Stimulated activated CD4-positive, alpha-beta T cell treated with anti-CD3 and anti-CD28 coated beads, Interleukin-4, amount 100 ng/mL, for 4 hours (primary cell): ENCODE measurements at places on chromosomes 3 and 15.

DNA sequence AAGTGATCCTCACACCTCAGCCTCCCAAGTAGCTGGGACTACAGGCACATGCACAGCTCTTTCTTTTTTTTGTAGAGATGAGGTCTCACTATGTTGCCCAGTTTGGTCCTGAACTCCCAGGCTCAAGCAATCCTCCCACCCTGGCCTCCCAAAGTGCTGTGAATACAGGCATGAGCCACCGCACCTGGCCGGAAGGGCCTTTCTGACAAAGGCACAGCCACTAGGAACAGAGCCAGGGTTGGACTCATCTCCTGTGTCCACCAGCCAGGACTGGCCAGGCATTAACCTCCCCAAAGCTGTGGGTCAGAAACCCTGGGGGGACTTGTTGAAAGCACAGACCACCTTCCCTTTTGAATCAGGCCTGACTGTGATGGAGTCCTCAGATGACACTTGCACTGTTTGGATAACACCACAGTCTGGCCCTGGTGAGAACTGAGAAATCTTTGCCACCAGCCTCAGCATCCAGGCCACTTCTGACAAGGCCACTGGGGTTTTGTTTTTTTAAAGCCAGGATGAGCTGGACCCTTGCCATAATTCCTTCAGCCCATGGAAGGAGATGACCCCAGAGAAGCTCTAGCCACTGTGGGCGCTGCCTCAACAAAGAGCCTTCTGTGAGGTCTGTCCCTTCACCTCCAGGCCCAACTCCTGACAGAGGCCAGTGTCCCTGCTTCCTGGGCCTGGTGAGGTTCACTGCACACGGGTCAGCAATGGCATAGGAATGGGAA lies 4.8 kb downstream of the TKT start:
- no peak for DNase-seq

DNA sequence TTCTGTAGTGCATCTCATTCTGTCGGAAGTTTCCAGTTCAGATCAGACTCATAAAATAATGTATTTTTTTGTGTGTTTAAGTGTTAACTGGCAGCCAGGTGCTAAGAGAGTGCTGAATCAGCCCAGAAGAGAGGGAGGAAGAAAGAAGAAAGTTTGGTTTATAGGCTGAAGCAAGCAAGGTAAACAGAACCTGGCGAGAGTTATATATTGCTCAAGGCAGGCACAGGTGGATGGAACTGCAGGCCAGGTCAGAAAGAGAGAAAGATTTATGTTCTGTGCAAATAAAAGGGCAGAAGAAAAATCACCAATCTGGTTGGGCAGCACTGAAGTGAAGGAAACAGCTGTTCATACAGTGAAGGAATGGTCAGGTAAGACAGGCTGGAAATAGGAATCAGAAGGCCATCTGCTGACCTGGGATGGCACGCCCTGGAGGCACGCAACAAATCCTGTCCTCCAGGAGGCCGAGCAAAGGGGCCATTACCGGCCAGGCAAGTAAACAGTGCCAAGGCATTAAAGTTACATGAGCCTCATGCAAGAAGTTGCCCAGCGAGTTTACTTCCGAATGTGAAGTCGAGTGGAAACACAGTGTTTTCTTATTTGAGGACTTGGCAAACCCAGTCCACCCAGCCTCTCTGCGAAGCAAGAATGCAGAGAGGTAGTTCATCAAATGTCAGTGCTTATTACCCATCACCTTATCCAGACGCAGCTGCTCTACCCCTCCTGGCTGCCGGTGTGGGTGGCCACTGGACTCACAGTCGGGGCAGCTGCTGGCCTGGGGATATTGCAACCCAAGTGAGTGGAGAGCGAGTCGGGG lies 309.8 kb downstream of the VPS13C start:
- DNase-seq: no peak

- DNase-seq: no peak
Measured at GRCh38 chr15:99999282-100000070, 266.2 kb upstream of the LYSMD4 start.

GRCh38 chr3:3191675-3192285 lies 12.3 kb upstream of the CRBN start:
- no peak for DNase-seq

DNA sequence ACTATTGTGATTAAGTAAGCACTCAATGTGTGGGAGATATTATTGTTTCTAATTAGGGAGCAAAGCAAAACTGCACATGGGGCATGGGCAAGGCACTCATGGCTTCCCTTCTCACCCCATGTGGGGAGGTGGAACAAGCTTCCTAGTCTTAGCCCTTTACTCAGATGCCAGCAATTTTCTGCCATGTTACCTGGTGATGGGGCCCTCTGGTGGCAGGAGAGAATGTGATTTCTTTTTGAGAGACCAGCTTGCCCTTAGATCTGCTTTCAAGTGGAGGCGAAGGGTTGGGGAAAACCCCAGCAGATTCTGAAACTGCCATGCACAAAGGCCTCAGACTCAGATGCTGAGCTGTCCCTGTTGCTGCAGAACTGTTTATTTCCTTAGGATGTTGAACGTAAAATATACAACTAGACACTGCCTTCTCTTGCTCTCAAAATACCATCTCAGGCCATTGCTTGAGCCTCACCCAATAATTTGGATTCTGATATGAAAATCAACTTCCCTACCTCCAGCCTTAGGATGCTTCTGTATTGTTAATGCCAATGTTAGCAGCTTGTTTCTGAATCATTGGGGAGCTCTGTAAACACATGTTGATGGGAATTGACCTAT lies 130.2 kb upstream of the TPRG1 start:
- DNase-seq: peak; percentile 78

GRCh38 chr15:36977659-36978058 lies 122.7 kb downstream of the MEIS2 start:
- DNase-seq: no peak

- DNase-seq: no peak
Measured at GRCh38 chr3:186665625-186666188, at the start of gene HRG. Gene HRG, plus strand, starts transcription at chr3:186666014. Its CDS starts 18 bp downstream, at chr3:186666032.

GRCh38 chr3:152323834-152324233 lies 55.1 kb downstream of the MBNL1 start:
- no peak for DNase-seq

DNA sequence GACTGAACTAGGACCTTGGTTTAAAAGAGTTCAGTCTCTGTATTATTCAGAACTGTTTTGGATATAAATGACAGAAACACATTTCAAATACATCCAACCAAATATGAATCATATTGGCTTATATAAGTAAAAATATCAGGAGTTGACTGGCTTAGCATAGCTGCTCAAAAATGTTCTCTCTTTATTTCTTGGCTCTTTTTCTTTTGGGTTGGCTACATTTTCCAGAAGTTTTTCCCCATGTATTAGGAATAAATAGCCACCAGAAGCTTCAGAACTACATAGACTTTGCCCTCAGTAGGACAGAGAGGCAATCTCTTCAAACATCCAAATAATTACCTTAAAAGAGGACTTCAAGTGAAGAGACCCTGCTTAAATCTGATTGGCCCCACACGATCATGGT lies 32.7 kb downstream of the KCNMB2 start:
- no peak for DNase-seq

GRCh38 chr15:83846847-83847246 lies 192.9 kb downstream of the ADAMTSL3 start:
- DNase-seq: no peak

- DNase-seq: no peak
Measured at GRCh38 chr15:83650831-83651230, 3.1 kb upstream of the ADAMTSL3 start.

GRCh38 chr3:187935623-187936156 lies 190.4 kb upstream of the BCL6 start:
- no peak for DNase-seq

GRCh38 chr3:160038862-160039562 lies 50.4 kb downstream of the IL12A start:
- DNase-seq: no peak

GRCh38 chr3:41173926-41174885 lies 25.1 kb upstream of the CTNNB1 start:
- no peak for DNase-seq

GRCh38 chr3:179706233-179706632 lies 53.4 kb downstream of the USP13 start:
- no peak for DNase-seq

GRCh38 chr15:42385980-42386700 lies 26.8 kb downstream of the CAPN3 start:
- DNase-seq: no peak

DNA sequence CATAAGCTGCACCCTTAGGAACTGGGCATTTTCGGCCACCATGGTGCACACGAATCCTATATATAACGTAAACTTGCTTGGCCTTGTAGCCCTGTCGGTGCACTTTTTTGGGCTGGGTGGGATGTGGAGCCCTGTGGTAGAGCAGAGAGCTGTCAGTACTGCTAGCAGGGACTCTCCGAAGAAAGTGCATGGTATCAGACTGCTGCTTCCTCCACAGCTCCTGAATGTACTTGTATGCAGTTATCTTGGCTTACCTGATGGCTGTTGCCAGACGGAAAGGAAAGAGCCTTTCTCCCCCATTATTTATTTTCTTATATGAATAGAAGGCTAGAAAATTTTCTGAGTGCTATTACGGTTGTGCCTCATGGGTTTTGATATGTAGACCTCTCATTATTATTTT lies 8.4 kb downstream of the GALK2 start:
- DNase-seq: no peak

DNA sequence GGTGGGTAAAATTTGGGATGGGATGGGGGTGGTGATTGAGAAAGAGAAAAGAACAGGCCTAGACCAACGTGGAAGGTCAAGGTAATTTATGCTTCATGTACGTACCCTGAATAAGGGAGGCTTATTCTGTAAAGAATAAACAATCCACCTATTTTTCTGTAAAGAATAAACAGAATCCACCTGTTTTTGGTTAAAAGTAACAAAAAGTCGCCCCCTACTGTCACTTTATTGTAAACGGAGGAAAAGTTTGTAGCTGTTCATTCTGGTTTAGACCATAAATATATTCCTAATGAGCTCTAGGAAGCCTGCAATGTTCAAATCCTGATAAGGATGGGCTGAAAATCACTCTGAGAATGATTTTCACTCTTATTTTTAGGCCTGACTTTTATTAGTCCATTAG lies 23.5 kb upstream of the SQOR start:
- no peak for DNase-seq

DNA sequence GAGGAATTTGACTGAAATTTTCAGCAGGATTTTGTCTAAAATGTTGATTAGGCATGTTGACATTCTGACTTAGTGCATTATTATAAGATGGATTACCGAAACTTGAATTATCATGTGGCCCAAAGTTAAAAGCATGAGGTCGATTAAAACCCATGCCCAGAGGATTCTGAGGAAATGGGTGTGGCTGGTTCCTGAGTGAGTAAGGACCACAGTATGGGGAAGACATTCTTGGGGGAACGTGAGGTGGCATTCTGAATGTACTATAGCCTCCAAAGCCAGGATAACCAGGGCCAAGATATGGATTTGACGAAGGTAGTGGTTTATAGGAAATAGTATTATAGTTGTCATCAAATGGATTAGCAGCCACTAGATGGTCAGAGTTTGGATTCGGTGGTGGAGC lies 38.7 kb upstream of the DNAAF4 start:
- no peak for DNase-seq

GRCh38 chr3:24763393-24763792 lies 268.7 kb upstream of the THRB start:
- DNase-seq: no peak

DNA sequence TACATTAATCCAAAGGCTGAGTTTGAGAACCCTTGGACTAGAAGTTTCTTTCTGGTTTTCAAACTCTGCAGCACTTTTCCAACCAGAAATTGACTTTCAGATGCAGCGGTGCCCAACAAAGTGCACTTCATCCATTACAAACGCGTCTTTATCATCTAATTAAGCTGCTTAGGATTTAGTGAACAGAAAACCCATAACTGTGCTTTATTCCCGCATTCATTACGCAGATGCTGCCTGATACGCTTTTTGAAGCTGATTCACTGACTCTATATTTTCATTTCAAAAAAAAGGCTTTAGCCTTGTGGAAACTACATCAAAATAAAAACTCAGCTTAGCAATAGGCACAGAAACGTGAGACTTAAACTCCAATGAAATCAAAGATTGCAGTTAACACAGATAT lies 69.8 kb upstream of the CTXND1 start:
- no peak for DNase-seq

- DNase-seq: no peak
Measured at GRCh38 chr3:153552887-153553604, 391.0 kb downstream of the RAP2B start.

GRCh38 chr3:12791430-12791829 lies 5.0 kb upstream of the CAND2 start:
- no peak for DNase-seq

- no peak for DNase-seq
Measured at GRCh38 chr3:171039674-171040073, 13.2 kb upstream of the SLC2A2 start.

DNA sequence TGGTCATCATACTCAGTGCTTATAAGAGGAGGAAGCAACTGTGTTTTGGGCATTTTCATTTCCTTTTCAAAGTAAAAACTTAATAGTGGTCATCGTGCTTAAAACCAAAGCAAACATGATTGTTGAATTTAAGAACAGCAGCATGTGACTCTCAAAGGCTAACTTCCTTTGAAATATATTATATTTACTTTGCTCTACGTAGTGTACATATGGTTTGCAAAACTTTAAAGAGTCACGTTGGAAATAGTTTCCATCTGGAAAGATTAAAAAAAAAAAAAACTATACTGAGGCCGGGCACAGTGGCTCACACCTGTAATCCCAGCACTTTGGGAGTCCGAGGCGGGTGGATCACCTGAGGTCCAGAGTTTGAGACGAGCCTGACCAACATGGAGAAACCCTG lies 367.9 kb upstream of the BCHE start:
- no peak for DNase-seq

- DNase-seq: no peak
Measured at GRCh38 chr3:9653565-9654248, 4.4 kb downstream of the MTMR14 start.

- DNase-seq: no peak
Measured at GRCh38 chr3:128343287-128344051, 123.2 kb downstream of the DNAJB8 start.

DNA sequence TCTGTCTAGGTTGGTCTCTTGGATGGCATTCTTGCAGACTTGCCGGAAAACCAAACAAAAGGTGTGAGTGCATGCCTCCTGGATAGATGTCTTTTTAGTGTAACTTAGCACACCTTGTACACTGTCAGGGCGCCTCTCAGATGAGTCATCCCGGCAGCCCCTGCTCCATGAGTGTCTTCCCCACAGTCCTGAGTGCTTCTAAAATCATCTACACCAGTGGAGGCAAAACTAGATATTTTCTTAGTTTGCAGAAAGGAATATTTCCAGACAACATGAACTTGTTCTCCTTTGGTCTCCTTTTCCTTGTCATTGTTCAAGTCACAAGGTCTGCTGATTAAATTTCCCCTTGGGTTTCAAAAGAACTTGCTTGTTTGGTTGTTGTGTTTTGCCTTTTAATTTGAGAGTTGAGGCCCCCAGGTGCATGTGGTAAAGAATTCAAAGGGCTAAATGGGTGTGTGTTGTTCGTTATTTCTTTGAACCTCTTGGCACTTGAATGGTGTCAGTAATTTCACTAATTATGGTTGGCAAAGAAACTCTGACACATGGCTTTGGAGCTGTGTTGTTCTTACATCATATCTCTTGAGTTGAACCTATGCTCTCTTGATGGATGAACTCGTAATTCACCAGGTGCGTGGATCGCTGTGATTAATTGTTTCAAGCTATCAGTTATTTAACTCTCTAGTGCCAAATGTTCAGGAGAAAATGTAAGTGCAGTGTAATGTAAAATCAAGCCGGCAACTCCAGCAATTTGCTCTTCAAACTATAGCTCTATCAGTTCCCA lies 98.2 kb downstream of the IGF1R start:
- no peak for DNase-seq
